SIG-M5 (cell line): ENCODE measurements at places on chromosomes 3 and 15.

DNA sequence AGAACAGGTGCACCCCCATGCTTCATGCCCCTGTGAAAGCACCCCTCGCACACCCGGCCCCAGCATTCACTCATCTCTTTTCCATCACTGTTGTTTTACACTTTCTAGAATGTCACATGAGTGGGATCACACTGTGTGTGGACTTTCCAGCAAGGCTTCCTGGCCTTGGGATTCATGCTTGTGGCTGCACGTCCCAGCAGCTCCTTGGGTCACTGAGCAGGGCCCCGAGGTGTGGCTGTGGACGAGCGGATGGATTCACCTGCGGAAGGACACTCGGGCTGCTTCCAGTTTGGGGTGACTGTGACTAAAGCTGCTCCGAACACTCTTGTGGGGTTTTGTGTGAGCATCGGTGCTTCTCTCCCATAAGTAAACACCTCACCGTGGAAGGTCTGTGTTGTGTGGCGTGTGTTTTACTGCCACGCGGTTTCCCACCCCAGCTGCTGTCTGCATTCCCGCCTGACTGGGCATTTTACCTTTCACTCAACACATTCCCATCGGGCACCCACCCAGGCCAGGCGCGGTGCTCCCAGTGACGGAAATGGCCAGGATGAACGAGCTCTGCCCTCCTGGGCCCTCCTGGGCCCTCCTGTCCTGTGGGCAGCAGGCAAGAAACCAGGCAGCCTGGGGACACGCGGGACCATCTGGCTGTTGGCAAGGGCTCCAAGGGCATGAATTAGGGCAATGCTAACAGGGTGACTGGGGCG, 41.4 kb downstream of the DNAJB8 start:
- DNase-seq, result no peak

DNA sequence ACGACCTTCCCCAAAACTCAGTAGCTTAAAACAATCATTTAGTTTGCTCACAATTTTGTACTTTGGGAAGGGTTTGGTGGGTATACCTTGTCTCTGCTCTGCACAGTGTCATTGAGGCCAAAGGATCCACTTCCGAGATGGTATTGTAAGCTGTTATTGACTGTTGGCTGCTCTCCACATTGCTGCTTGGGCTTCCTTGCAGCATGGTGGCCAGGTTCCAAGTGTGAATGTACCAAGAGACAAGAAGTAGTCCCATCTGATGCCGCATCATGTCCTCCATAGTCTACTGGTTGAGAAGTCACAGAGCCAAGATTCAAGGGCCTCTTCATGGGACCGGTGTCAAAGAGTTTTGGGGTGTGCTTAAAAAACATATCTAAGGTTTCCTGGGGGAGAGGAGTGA, 268.5 kb downstream of the PLCL2 start:
- DNase-seq, result no peak

- no peak for DNase-seq
These were observed 1.3 kb upstream of the LRRC58 start for GRCh38 chr3:120350401-120350941.

DNA sequence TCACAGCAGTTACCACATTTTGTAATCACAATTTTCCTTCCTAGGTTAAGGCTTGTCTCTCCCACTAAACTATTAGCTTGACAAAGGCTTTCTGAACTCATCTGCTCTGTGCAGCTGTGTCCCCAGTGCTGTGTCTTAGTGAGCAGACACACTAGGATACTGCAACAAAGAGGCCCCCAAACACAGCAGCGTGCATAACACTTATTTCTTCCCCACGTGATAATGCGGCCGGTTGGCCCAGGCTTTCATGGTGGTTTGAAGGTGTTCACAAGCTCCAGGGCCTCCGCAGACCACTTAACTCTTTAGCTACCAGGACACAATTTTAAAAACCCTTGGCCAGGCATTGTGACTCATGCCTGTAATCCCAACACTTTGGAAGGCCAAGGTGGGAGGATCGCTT, 2.2 kb upstream of the HDAC11 start:
- no peak for DNase-seq

GRCh38 chr3:138381950-138382715, 33.8 kb downstream of the MRAS start:
- DNase-seq, result no peak

GRCh38 chr3:132435224-132435910, 18.1 kb downstream of the DNAJC13 start:
- no peak for DNase-seq

GRCh38 chr15:39752991-39753390, 29.6 kb downstream of the FSIP1 start:
- no peak for DNase-seq

- no peak for DNase-seq
These were observed 10.2 kb downstream of the ZIC4 start for GRCh38 chr3:147395899-147396711.

DNA sequence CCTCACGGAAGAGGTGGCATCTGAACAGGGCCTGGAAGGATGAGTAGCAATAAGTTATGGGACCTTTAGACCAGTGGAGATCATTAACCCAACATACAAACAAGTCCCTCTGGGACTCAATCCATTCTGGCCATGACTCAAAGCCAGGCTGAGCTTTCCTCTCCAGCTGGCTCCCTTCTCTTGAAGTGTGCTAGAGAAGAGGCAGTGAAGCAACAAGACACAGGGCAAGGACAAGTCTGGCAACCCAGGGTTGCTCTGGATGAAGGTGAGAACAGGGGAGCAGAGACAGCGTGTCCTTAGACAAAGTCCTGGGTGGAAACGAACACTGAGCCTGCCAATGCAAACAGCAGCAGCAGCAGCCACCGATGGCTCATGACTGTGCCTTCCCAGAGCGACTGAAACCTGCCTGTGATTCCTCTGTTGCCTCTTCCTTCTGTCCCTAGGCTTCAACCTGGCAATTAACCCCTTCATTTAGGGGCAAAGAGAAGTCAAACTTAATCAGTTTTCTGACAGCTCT, 86.8 kb downstream of the BDH1 start:
- DNase-seq, result no peak

GRCh38 chr15:25972141-25972675, 109.1 kb upstream of the ATP10A start:
- DNase-seq, result no peak

GRCh38 chr15:71683411-71684274, 126.7 kb upstream of the NR2E3 start:
- DNase-seq, result no peak

DNA sequence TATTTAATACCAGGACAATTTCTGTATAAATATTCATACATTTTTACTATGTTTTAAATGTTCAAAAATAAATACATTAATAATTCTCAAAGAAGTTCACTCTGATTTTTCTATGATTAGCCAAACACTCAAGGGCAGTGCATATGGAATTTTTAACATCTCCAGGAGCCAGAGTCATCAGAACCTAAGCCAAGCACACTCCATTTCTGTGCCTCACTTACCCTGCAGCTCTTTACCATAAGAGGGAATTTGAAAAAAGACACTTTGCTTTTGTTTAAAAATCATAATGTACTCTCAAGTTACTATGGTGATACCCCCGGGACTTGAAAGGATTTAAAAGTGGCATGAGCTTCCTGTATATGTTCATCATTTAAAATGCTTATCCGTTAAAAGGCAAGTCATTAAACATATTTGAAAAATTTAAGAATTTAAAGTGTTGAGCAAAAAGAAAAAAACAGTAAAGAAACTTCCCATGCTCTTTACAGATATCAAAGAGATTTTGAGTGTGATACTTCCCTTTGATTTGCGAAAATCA, 747.4 kb upstream of the NECTIN3 start:
- DNase-seq, result no peak

DNA sequence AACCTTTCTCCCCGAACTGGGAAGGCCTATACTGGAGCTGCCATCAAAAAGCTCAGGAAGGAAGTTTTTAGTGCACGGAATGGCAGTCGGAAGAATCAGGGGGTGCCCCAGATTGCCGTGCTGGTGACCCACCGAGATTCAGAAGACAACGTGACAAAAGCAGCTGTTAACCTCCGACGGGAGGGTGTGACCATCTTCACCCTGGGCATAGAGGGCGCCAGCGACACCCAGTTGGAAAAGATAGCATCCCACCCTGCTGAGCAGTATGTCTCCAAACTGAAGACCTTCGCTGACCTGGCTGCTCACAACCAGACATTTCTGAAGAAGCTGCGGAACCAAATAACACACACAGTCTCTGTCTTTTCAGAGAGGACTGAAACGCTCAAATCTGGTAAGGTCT, 48.2 kb downstream of the COL6A6 start:
- no peak for DNase-seq

DNA sequence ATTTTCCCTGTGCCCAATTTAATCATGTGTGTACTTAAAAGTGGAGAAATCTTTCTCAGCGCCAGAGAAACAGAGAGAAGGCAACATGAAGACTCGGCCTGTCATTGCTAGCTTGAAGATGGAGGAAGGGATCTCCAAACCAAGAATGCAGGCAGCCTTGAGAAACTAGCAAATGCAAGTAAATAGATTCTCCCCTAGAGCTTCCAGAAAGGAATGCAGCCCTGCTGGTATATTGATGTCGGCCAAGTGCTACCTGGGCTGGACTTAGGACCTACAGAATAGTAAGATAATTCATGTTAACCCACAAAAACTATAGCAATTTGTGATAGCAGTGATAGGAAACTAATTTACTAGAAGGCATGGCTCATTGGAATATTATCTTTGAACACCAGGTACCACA, 150.9 kb upstream of the ABI3BP start:
- no peak for DNase-seq

DNA sequence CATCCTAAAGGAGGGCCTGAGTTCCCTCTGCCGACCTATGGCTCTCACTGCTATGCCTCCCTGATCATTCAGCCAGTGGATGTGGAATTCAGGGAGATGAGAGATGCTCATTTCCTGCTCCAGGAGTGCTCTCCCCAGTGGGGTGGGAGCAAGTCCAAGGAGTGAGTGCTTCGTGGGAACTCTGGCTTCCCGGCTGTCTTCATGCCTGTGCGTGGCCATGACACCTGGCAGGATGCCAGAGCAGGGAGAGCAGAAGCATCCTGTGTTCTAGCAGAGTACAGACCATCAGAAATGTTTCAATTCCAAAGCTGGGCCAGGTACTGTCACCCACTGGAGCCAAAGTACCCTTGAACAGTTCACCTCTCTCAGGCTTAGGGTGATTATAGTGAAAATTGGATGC, 45.1 kb downstream of the APH1B start:
- DNase-seq, result no peak

DNA sequence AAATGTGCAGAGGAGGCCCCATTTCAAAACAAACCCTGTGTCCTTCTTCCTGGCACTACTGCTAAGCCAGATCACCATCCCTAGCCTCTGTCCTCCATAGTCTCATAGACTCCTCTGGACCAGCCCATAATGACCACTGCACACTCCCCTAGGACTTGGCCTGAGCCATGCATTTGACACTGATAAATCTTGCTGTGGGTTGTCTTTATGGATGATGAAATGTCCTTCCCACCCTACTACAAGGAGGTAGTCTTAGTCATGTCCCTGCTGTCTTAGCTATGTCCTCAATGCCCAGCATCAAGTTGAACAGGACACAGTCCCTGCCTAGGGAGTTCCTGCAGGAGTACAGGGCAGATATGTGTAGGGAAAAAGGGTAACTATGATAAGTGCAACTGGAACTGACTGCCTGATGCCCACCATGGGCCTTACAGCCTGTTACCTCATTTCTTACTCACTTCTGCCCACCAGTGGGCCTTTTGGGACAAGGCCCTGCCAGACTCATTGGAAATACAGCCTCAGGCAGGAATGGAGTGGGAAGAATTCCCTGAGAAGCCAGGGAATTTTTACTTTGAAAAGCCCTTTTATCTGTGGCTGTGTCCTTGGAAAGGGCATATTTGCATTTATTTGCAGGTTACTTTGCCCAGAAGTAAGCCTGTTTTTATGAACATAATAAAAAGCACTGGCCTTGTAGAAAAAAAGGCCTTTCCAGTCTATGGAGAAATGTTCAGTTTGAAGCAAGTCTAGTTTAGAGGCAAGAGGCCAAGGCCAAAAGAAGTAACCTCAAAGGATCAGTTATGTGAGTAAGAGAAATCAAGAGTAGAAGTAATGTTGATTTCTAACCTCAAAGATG, 199.6 kb upstream of the EIF1B start:
- DNase-seq, result no peak

- DNase-seq, result no peak
These were observed 70.2 kb upstream of the TRPM1 start for GRCh38 chr15:31171731-31172130.

- DNase-seq, result no peak
These were observed 75.8 kb downstream of the CBLB start for GRCh38 chr3:105793040-105793439.

DNA sequence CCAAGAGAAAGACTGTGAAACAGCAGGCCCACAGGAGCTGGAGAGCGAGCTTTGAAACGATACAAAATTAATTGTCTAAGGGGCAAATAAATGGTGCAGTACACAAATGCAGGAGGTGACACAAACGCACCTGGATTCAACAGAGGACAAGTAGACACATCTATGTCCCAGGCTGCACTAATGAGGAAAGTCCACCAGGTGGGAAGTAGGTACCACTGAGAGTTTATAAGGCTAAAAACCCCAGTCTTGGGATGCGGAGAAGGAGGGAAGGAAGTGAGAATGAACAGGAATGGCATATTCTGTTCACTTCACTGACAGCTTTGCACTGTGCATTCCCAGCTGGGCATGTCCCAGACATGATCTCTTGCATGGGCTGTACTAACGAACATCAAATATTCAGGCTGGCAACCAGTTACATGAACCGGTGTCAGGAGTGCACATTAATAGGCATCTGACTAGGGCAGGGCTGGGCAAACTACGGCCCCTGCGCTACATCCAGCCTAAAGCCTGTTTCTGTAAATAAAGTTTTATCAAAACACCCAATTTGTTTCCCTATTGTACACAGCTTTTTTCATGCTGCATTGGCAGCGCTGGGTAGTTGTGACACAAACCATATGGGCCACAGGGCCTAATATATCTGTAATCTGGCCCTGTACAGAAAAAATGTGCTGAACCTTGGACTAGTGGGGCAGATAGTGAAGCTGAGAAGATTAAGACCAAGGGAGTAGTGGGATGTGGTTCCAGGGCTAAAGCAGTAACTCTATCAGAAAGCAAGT, 107.0 kb downstream of the IGF2BP2 start:
- no peak for DNase-seq

GRCh38 chr15:94404733-94405283, 173.4 kb downstream of the MCTP2 start:
- no peak for DNase-seq

DNA sequence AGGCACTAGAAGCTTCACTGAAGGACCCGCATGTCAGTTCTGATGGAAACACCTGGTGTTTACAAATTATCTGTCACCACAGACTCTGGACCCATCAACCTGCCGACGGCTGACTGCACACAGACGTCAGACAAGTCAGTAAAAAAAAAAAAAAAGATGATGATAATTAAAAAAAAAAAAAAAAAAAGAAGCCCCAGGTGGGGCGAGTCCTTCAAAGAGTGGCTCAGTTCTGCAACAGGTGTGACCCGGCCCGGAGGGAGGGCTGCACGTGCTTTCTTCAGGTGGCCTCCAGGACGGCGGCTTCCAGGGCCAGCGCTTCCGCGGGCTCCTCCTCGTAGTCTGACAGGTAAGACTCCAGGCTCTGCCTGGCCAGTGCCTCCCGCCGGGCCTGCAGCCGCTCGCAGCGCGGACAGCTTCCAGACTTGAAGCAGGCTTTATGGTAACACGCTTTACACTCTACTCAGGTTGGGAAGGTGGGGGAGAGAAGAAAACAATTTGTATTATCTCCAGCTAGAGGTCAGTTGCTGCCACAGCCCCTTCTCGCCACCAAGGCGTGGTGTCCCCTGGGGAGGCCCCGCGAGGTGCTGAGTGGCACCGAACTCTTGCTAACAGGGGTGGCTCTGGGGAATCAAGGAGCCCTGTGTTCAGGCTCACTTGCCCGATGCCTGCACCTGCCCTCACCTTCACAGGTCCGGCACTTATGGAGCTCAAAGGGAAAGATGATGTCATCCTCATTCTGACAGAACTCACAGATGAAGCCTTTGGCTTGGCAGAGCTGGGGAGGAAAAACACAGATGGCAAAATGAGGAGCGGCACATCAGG, 61.8 kb downstream of the RUBCN start:
- no peak for DNase-seq
